Mesendoderm (in vitro differentiated cells): ENCODE measurements at places on chromosomes 13 and 19.

DNA sequence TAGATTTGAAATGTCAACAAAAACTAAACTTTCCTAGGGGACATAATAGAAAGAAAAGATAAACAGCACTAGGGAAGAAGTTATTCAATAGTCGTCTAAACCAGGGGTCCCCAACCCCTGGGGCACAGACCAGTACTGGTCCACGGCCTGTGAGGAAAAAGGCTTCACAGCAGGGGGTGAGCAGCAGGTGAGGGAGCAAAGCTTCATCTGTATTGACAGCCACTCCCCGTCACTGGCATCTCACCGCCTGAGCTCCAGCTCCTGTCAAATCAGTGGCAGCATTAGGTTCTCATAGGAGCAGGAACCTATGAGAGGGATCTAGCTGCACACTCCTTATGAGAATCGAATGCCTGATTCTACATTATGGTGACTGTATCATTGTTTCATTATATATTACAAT is 382.7 kb downstream of the MYO16 start:
- peak; percentile 11 for DNase-seq

GRCh38 chr13:46948338-46948737 is 51.5 kb upstream of the HTR2A start:
- no peak for DNase-seq

- no peak for DNase-seq
Measured at GRCh38 chr19:38034492-38034860, 127.5 kb downstream of the SIPA1L3 start.

- DNase-seq, result peak; percentile 85
Measured at GRCh38 chr19:29404951-29405727, 120.7 kb upstream of the VSTM2B start.

GRCh38 chr19:56319991-56320390 is 5.4 kb upstream of the ZSCAN5A start:
- DNase-seq, result no peak

- peak; percentile 76 for DNase-seq
Measured at GRCh38 chr19:13055213-13056051, 47.2 kb downstream of the LYL1 start.

GRCh38 chr13:58187881-58188280 is 556.3 kb downstream of the PCDH17 start:
- no peak for DNase-seq

GRCh38 chr13:50374517-50374916 is 359.3 kb downstream of the KCNRG start:
- no peak for DNase-seq

- DNase-seq, result peak; percentile 79
Measured at GRCh38 chr19:15300533-15301197, 31.7 kb downstream of the BRD4 start.

GRCh38 chr13:114282041-114282670 is 755 bp downstream of the UPF3A start:
- DNase-seq, result peak; percentile 86

DNA sequence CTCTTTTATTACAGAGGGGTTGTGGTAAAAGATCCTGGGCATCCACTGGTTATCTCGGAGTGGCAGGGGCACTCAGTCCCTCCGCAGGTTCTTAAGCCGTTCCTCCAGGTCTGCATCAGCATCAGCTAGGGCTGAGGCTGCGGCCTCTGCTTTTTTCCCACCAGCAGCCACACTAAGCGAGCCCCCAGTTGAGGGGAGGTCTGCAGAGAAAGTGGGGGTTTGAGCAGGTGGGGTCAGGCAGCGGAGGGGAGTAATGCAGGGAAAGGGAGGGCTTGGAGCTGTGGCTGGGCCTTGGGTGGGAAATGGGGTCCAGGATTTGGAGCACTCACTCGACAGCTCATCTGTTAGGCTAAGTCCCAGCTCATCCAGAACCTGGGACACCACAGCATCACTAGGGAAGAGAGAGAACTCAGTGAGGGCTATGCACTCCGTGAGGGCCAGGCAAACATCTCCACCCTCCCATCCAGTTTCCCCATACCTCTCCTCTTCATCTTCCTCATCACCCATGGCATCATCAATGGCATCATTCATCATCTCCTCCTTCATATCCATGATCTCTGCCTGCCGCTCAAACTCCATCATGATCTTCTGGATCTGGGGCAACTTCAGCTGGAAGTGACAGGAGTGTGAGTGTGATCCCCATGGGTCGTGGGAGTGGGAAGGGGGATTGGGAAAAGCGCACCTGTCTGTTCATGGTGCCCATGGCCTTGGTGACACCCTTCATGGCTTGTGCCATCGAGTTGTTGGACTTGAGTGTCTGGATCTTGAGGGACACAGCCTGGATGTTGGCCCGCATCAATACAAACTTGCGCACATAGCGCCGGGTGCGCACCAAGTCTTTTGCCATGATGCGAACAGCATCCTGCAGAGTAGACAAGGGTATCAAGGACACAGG is 3.1 kb downstream of the CHMP2A start:
- DNase-seq, result no peak
